Renal cortex interstitium (tissue), 15 donors: ENCODE measurements at places on chromosomes 16 and 17. TPM values are rescaled to one million over a fixed set of nuclear protein-coding genes. Genes with fewer than 3 reads are reported as not detected.

The PITPNM3 gene
- 7.4 TPM for polyA plus RNA-seq

The APOBR gene
- 0.83 TPM for polyA plus RNA-seq

The CPHXL2 gene
- polyA plus RNA-seq, result not detected

The SLC12A3 gene
- 20.8 TPM for polyA plus RNA-seq

The IL21R gene
- polyA plus RNA-seq, result 0.17 TPM

The ZNF287 gene
- 9.9 TPM for polyA plus RNA-seq

The FOXC2 gene
- 56.6 TPM for polyA plus RNA-seq

The MYH2 gene
- polyA plus RNA-seq, result not detected

The SLC7A5 gene
- 40.0 TPM for polyA plus RNA-seq

The CDH3 gene
- 55.9 TPM for polyA plus RNA-seq

The OTOP2 gene
- not detected for polyA plus RNA-seq

The NAGS gene
- polyA plus RNA-seq, result 7.1 TPM

The ABCA3 gene
- 6.3 TPM for polyA plus RNA-seq
